ENCODE measurements at places on chromosomes 11 and 22. TPM values are rescaled to one million over a fixed set of nuclear protein-coding genes. Genes with fewer than 3 reads are reported as not detected.

Gene FAM180B
- total RNA-seq, result 0.16 TPM

Gene RIMBP3C
- total RNA-seq, result not detected

Gene CCDC15
- total RNA-seq, result 9.1 TPM

Gene OR52N4
- 2.4 TPM for total RNA-seq

Gene OR52I1
- not detected for total RNA-seq

Gene TRIM48
- not detected for total RNA-seq

Gene CDC42BPG
- total RNA-seq, result 1.5 TPM

Gene SORL1
- 66.3 TPM for total RNA-seq

Gene C11orf97
- total RNA-seq, result not detected

GRCh38 chr11:126265811-126266210 lies 2.9 kb downstream of the SRPRA start:
- no peak for DNase-seq

- no peak for DNase-seq
These were observed 17.3 kb upstream of the RAG1 start for GRCh38 chr11:36550385-36551115.

GRCh38 chr11:10490032-10490397 lies 35.0 kb downstream of the AMPD3 start:
- DNase-seq, result no peak

GRCh38 chr11:117563556-117563955 lies 233.5 kb downstream of the DSCAML1 start:
- no peak for DNase-seq

GRCh38 chr11:27184458-27185312 lies 144.1 kb downstream of the BBOX1 start:
- DNase-seq, result no peak

- DNase-seq, result no peak
These were observed 55.4 kb upstream of the CYP2D6 start for GRCh38 chr22:42185915-42186439.

DNA sequence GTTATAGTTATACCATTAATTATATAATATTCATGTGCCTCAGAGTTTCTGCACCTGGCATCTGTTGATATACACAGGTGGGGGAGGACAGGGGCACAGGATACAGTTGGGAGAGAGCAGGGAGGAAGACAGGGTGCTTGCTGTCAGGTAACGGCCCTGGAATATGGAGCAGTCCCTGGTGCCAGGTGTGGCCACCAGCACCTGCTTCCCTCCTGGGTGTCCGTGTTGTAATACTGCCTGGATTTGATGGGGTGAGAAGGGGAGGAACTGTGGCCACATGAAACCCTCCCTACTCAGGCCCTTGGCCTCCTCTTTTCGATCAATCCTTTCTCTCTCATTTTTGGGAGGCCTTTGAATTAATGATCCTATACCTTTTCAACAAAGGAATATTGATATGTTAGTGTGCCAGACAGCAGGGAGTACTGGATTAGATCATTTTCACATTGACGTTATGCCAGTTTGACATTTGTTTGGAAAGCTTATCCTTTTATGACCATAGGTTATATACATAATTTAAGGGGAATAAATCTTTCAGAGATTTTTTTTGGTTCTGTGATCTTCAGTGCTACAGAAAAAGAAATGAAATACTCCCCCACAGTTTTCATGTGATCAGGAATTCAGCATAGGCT lies 88.6 kb downstream of the TEAD1 start:
- no peak for DNase-seq

DNA sequence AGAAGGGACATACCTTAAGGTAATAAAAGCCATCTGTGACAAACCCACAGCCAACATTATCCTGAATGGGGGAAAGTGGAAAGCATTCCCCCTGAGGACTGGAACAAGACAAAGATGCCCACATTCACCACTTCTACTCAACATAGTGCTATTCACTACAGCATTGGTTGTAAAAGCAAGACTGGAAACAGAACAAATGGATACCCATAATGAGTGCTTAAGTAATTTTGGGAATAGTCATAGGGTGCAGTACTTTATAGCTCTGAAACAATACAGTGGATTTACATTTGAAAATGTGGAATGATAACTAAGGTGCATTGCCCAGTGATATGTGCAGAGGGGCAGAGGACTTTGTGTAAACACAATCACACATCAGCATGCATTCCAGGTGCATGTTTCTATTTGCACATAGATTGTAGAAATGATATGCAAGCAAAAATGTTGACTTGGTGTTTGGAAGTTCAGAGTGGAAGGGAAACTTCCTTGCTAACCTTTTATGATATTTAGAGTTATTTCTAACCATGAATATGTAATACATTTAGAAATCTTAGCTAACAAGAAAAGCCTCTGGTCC lies 112.3 kb downstream of the IGLL1 start:
- no peak for DNase-seq

- DNase-seq, result no peak
These were observed 90.5 kb upstream of the ALX4 start for GRCh38 chr11:44400431-44400830.

GRCh38 chr22:41343717-41344116 lies 38.0 kb upstream of the TEF start:
- DNase-seq, result no peak

- peak; percentile 46 for DNase-seq
These were observed 23.4 kb upstream of the RIC3 start for GRCh38 chr11:8192016-8192895.

GRCh38 chr11:13784441-13784840 lies 116.0 kb downstream of the FAR1 start:
- DNase-seq, result no peak

- no peak for DNase-seq
These were observed 4.2 kb downstream of the STARD10 start for GRCh38 chr11:72789493-72790131.

DNA sequence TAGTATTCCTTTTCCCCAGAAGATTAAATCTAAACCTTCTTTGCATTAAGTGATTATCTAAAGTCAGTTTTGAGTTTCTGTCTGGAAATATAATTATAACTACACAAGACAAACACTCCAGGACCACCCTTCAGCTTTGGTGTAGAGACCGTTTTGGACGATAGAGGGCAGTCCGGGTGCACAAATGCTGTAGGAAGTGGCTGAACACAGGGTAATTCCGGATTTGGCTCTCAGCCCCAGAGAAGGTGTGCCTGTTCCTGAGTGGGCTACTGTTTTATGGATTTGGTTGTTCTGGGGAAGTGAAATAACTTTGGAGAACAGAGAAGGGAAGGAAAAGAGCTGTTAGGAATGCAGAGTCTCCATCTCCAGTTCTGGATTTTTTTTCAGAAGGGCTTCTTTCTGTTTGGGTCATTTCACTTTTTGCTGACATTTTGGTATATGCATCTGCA lies 14.8 kb downstream of the EXT2 start:
- peak; percentile 61 for DNase-seq

DNA sequence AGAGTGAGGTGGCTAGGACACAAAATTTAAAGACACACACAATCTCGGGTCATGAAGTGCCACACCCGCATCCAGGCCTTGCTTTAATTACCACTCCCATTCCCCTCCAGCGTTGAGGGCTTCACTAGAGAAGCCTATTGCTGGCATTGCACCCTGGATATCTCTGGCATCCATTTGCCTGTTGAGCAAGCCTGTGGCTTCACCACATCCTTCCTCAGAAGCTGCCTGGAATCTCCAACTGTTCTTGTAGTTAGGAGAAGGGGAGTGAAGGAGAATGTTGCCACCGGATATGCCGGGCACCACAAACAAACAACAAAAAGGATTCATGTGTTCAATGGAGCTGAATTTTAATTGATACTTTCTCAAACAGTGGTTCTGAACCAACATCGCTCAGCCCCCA lies 34.4 kb upstream of the RCN1 start:
- DNase-seq, result no peak

GRCh38 chr11:120122924-120123683 lies 14.8 kb downstream of the TRIM29 start:
- no peak for DNase-seq

Data from activated T-cell treated with anti-CD3 and anti-CD28 coated beads, Interleukin-2, amount 50 U/mL, for 72 hours (primary cell).